A673 (cell line): ENCODE measurements at places on chromosomes 4 and X.

- H3K36me3 ChIP-seq, result no peaks in the 10 kb centered on the region
- no peaks in the 10 kb centered on the region for H3K4me1 ChIP-seq
- DNase-seq, result no peak
- no peaks in the 10 kb centered on the region for H3K27me3 ChIP-seq
These were observed 19.1 kb downstream of the ATP5ME start for GRCh38 chr4:654871-655463.

GRCh38 chr4:41287852-41288251 lies 31.1 kb downstream of the UCHL1 start:
- no peak overlapping the region for H3K27ac ChIP-seq
- no peaks in the 10 kb centered on the region for H3K4me1 ChIP-seq
- no peak overlapping the region for H3K4me3 ChIP-seq
- no peak for DNase-seq
- no peaks in the 10 kb centered on the region for H3K36me3 ChIP-seq

DNA sequence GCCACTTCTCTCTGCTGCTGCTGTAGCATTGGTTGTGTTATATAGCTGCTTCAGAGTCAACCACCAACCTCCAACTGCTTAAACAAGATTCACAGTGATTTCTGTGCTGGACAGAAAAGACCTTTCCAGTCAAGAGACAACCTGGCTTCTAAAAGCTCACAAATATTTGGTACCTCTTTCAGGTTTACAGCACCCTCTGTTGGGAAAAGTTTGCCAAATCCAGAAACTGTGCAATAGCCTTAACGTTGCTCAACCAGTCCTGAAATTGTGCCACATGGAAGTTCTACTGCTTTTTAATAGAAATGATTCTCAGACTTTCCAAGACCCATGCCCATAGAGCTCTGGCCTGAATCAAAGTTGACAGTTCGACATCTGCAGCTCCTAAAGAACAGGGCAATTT lies 842.1 kb upstream of the HTR2C start:
- H3K27me3 ChIP-seq, result no peaks in the 10 kb centered on the region
- peak; percentile 19 for DNase-seq
- no peak overlapping the region for H3K27ac ChIP-seq
- H3K4me1 ChIP-seq, result no peaks in the 10 kb centered on the region

DNA sequence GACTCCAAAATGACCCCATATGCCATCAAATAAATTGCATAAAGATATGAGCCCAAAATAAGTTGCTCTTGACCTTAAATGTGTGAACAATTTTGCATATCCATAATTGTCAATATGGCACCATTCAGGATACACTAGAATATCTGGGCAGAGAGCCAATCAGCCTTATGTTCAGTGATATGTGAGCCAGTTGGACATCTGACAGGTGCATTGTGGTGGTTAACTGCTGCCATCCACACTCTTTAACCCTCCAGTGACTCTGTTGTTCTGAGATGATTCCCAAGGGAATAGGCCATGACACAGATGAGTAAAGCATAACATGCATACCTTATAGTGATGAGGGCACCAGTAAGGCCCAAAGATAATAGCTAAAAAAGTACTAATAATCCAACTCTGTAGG lies 500.1 kb downstream of the PCDH18 start:
- H3K4me3 ChIP-seq, result no peak overlapping the region
- no peaks in the 10 kb centered on the region for H3K27me3 ChIP-seq
- H3K36me3 ChIP-seq, result no peaks in the 10 kb centered on the region

DNA sequence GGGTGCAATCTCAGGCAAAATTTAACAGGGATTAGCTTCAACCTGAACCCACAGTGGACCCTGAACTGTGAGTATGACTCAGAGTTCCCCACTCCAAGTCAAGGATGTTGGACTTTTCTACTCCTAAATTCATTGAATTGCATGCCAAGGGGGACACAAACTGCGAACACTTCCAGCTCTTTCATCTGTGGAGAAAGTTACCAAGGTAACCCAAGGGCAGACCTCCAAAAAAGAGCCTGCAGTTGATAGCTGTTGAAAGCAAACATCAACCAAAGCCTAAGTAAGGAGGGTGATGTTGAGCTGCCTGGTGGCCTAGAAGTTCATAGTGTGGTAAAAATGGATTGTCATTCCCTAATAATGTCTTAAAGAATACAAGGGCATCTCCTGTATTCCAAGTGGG lies 1242.9 kb downstream of the C4orf33 start:
- no peaks in the 10 kb centered on the region for H3K4me1 ChIP-seq
- H3K27ac ChIP-seq, result no peak overlapping the region
- DNase-seq, result no peak

- no peaks in the 10 kb centered on the region for H3K4me1 ChIP-seq
- no peak overlapping the region for H3K27ac ChIP-seq
- no peak overlapping the region for H3K4me3 ChIP-seq
- DNase-seq, result no peak
These were observed 55.4 kb upstream of the DHX15 start for GRCh38 chr4:24639714-24640113.

- DNase-seq, result no peak
- H3K4me3 ChIP-seq, result no peak overlapping the region
- no peaks in the 10 kb centered on the region for H3K4me1 ChIP-seq
- no peaks in the 10 kb centered on the region for H3K36me3 ChIP-seq
- no peaks in the 10 kb centered on the region for H3K27me3 ChIP-seq
These were observed 10.3 kb upstream of the UGT8 start for GRCh38 chr4:114588305-114588704.
